Activated T-helper 1 cell treated with anti-CD3 and anti-CD28 coated beads, Interleukin-2, amount 50 U/mL, for 16 hours (primary cell): ENCODE measurements at places on chromosomes 2 and 18.
A peak's percentile ranks its signal among the peaks of the same experiment; 100 is the strongest.

- no peak for DNase-seq
Observed at GRCh38 chr2:40260437-40260836, 191.5 kb downstream of the SLC8A1 start.

- DNase-seq = no peak
Observed at GRCh38 chr2:29074411-29074810, at the start of gene PCARE. Gene PCARE (minus strand): TSS chr2:29074523. CDS start chr2:29074261, 262 bp downstream.

- no peak for DNase-seq
Observed at GRCh38 chr2:3483227-3483985, 35.9 kb downstream of the ADI1 start.

GRCh38 chr2:157540102-157540501, 88.6 kb downstream of the ACVR1C start:
- no peak for DNase-seq

- DNase-seq = no peak
Observed at GRCh38 chr18:58937887-58938267, 73.2 kb downstream of the ZNF532 start.

- no peak for DNase-seq
Observed at GRCh38 chr18:35736696-35737095, 155.2 kb downstream of the GALNT1 start.

DNA sequence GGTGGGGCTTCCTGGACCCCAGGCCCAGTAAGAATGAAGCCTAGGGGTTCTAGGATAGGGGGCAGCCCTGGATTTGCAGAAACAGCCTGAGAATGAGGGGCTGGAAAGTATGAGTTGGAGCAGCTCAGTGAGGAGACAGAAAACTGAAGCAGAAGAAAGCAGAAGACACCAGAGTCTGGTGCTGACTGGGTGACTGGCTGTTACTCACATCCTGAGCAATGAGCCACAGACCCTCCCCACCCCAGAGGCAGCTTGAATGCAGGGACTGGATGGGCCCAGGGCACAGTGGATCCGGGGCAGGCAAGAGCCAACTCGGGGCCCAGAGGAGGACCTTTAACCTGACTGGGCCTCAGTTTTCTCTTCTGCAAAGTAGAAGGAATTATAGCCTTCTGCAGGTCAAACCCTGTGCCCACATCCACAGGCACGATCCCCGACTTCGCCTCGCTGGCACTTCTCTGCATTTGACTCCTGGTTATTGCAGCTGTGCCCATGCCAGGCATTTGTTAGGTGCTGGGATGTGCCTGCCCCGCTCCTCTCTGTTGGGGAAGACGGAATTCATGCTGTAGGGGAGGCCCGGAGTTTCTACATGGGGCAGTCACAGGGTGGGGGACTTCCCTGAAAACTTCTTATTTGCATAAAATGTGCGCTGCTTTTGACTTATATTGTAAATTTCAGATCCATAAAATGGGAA, 8.5 kb downstream of the STEAP3 start:
- no peak for DNase-seq

- no peak for DNase-seq
Observed at GRCh38 chr2:238027591-238028415, 33.0 kb upstream of the SCLY start.

- no peak for DNase-seq
Observed at GRCh38 chr2:61044636-61045035, 21.0 kb upstream of the SANBR start.

DNA sequence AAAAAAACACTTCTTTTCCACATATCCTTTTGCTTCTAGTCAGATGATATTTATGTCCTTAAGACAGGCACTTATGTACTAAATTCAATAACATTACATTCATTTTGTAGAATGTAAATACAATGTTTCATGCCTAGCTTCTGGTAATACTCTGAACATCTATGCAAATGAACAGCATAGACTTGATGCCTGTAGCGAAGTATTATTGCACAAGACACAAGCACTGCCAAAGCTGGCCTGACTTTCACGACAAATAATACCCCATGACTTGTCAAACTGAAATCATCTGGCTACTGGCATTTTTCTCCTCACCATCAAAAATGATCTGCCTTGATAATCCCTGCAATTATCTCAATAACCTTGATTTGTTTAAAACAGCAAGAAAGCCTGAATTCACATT, 101.3 kb downstream of the L3MBTL4 start:
- no peak for DNase-seq

DNA sequence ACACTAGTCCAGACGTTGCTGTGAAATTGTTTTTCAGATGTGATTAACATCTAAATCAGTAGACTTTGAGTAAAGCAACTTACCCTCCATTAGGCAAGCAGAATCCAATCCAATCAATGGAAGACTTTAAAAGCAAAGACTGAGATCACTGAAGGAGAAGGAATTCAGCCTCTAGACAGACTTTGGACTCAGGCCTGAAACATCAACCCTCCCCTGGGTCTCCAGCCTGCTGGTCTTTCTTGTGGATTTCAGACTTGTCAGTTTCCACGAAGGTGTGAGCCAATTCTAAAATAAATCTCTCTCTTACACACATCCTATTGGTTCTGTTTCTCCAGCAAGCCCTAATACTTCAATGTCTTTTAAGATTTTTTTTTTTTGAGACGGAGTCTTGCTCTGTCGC, 50.0 kb upstream of the EDAR start:
- DNase-seq = no peak

- peak; percentile 48 for DNase-seq
Observed at GRCh38 chr18:23515911-23516546, 12.7 kb downstream of the RMC1 start.

DNA sequence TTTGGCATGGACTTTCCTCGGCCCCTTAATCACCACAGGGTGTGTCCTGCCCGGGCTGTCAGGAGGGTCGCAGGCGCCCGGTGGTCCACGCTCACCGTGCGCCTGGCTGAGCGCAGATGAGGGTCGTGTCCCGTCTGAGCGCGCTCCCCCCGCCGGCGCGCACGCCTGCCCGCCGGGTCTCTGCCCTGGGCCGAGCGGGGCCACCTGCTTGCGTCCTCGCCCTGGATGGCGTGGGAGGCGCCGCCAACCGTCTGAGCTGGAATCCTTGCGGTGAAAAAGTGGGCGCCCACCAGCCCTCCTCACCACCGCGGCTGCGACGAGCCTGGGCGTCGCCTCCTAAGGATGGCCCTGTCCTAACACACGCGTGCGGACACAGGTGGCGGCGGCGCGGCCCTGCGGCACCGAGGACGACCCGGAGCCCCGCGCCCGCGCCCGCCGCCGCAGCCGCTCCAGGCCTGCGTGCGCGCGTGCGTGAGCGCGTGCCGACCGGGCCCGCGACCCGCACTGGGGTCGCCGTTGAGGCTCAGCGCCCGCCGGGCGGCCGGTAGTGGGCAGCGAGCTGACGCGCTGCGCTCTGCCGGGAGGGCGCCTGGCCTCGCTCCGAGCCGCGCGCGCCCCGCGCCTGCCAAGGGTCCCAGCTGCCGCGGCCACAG, 126.6 kb downstream of the ARHGEF4 start:
- no peak for DNase-seq

DNA sequence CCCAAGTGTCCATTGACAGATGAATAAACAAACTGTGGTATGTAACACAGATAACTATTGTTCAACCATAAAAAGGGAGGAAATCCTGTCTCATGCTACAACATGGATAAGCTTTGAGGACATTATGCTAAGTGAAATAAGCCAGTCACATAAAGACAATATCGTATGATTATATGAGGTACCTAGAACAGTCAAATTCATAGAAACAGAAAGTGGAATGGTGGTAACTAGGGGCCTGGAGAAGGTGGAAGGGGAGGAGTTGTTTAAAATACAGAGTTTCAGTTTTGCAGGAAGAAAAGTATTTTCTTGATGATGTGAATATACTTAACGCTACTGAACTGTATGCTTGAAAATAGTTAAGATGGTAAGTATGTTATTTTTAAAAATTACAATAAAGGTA, 304.6 kb upstream of the CXCR4 start:
- DNase-seq = no peak

DNA sequence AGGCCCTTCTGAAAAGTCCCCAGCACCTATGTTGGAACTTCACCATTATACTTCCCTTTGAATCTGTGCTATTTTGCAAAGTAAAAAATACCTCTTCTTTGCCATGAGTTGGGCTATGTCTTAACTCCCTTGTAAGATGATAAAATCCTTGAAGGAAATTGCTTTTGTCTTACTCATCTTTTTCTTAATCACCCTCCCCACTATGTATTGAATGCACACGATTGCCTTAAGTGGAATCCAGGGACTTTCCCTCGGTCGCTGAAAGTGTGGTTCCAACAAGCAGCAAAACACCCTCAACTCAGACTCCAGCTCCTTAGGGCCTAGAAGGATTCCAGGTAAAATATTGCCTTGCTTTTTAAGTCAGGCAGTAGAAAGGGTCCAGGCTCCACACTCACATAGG, 173.2 kb upstream of the ARL4C start:
- DNase-seq = no peak

DNA sequence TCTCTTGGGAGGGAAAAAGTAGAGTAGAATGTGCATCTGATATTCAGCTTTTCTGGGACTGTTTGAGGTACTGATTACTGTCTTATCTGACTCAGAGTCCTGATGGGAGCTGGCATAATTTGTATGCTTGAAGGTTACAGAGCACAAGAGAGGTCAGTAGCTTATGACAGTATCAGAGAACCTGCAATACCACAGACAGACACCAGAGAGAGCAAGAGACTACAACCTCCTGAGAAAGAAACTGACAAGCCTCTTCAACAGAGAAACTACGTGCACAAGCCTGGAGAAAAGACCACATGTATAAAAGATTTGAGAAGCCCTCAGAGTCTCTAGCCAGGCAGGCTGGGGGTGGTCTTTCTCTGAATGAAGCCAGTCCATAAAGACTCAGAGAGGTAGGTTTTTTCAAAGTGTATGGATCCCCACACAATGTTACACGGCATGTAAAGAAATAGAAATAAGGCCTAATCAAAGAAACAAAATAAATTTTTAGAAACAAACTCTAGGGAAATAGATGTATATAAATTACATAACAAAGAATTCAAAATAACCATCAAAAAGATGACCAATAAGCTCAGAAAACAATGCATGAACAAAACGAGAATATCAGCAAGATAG, 568.3 kb downstream of the LRRTM4 start:
- no peak for DNase-seq

- DNase-seq = no peak
Observed at GRCh38 chr2:15920696-15921095, 19.7 kb upstream of the MYCN start.

- DNase-seq = no peak
Observed at GRCh38 chr2:213150315-213151097, 906 bp downstream of the IKZF2 start.

GRCh38 chr2:170815746-170816503, 762 bp upstream of the GAD1 start:
- peak; percentile 41 for DNase-seq

GRCh38 chr2:214497489-214497888, 86.6 kb downstream of the VWC2L start:
- DNase-seq = no peak

DNA sequence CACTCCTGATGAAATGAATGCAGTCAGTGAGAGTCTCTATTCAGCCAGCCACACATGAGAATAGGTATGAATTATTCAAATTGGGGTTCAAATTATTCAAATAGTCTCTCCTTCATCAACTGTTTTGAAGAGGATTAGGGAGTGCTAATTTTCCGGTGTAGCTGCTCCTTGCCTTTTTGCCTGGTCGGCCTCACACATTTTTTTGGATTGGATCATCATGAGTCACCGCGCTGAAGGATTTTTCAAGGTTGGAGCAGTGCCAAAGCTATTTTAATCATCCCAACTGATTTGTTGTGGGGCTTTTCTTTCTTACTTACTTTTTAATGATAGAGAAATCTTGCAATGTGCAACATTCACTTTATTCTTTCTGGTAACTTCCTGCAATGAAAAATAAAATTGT, 2.4 kb upstream of the DTNA start:
- no peak for DNase-seq

- no peak for DNase-seq
Observed at GRCh38 chr2:227782804-227783203, 30.8 kb upstream of the CCL20 start.

- DNase-seq = no peak
Observed at GRCh38 chr18:14122097-14122496, 10.1 kb downstream of the ZNF519 start.

DNA sequence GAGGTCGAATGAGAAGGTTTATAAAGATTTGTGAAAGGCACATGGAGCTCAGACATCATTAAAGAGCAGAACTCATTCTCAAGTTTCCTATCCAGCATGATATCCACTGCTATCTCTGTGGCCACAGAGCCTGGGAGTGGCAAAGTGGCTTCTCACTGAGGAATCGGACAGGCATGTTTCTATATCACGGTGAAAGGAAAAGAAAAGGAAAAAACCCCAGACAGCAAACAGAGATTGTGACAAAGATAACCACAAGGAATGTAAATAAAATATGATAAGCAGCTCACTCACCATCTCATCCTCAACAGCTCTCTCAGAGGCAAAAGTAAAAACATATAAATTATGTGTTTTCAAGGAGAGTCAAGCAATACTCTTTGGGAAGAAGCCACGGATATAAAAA, 2.5 kb downstream of the PID1 start:
- DNase-seq = no peak

DNA sequence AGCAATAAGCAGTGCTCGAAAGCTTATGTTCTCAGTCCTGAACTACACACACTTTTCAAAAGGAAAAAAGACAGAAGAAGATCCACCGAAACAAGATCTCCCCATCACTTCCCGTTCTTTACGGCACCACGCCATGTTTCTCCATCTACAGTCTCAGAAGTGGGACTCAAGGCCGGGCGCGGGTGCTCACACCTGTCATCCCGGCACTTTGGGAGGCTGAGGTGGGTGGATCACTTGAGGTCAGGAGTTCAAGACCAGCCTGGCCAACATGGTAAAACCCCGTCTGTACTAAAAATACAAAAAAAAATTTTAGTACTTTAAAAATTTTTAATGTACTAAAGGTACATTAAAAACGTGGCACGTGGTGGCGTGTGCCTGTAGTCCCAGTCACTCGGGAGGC, 31.2 kb downstream of the ZNF516 start:
- no peak for DNase-seq

- DNase-seq = no peak
Observed at GRCh38 chr18:22045221-22045918, 124.0 kb upstream of the GATA6 start.

DNA sequence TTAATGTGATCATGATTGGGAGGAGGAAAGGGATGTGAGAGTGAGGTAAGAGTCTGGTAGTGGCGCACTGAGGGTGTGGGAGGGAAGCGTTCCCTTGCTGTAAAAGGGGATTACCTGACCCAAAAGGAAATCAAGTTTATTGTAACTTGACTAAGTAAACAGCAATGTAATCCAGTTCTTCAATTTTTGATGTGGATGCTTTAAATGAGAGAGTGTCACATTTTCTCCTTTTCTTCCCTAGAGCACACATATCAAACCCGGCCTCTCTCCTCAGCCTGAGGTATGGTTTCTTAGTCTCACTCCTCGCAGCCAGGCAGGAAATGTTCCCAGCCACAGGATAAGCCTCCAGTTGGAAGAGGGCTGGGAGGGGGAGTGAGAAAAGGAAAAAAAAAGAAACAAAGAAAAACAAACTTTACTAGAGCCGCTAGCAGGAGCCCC, 688 bp upstream of the ARHGAP28 start:
- DNase-seq = no peak

DNA sequence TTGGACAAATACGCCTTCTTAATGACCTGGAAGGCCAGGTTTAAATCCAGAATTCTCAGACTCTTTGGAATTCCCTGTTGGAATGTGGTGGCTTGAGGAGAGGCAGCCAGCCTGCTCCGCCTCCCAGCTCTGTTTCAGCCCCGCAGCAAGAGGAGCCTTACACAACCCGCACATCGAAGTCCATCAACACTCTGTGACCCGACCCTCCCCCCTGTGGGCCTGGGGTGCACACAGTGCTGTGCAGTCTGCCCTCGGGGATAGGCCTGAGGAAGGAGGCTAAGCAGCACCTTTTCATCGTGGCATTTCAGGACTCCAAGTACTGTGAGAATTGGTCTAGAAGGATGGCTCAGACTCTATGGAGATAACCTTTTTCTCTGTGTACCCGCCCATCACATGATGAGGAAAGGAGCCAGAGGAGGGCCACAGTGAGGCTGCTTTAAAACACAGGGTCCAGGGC, 73.7 kb downstream of the GREB1L start:
- DNase-seq = no peak
